Activated CD8-positive, alpha-beta memory T cell treated with anti-CD3 and anti-CD28 coated beads, Interleukin-2, amount 10 ng/mL, durations not matched to agents 7 days and 5 days (primary cell): ENCODE measurements at places on chromosomes 5 and 9. TPM values are rescaled to one million over a fixed set of nuclear protein-coding genes. Genes with fewer than 3 reads are reported as not detected.

GRCh38 chr9:126399789-126400188 is 73.2 kb downstream of the MVB12B start:
- DNase-seq = no peak

GRCh38 chr9:69192214-69192613 is 18.1 kb downstream of the TJP2 start:
- DNase-seq = no peak

DNA sequence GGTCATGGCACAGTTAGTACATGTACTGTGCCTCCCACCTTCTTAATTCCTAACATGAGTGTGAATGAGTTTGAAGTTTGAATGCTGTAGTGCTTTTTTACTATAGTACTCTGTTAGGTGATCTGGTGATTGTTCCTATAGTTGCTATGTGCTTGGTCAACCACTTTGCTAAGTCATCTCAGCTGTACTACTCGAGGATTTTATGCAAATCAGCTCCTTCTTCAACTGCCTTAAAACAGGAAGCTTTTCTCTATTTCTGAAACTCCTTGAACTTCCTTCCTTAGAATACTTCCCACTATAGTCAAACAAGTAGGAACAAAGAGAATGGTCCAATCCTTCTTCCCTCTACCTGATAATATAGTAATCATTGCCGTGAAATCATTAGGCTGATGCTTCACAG is 219.6 kb downstream of the CTNND2 start:
- no peak for DNase-seq

GRCh38 chr5:142280066-142281007 is 44.5 kb downstream of the SPRY4 start:
- DNase-seq = no peak

GRCh38 chr9:36632892-36633291 is 60.2 kb downstream of the MELK start:
- no peak for DNase-seq

The MACIR gene
- 6.4 TPM for total RNA-seq

GRCh38 chr5:52015760-52016159 is 632.5 kb downstream of the ISL1 start:
- no peak for DNase-seq

DNA sequence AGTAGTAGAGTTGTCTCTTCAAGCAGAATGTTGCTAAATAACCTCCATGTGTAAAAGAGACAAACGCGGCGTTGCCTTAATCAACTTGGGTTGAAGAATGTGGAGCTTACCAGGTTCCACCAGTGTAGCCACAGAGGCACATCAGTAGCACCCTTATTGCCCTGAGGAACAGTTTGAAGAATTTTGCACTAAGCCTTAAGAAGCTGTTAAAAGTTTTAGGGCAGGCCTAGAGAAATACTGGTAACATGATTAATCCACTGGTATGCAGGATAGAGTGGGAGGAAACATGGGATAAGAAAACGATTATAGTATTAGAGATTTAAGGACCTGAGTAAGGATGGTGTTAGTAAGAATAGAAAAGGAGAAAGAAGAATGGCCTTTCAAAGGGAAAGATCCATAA is 100.6 kb downstream of the ZCCHC7 start:
- DNase-seq = no peak

DNA sequence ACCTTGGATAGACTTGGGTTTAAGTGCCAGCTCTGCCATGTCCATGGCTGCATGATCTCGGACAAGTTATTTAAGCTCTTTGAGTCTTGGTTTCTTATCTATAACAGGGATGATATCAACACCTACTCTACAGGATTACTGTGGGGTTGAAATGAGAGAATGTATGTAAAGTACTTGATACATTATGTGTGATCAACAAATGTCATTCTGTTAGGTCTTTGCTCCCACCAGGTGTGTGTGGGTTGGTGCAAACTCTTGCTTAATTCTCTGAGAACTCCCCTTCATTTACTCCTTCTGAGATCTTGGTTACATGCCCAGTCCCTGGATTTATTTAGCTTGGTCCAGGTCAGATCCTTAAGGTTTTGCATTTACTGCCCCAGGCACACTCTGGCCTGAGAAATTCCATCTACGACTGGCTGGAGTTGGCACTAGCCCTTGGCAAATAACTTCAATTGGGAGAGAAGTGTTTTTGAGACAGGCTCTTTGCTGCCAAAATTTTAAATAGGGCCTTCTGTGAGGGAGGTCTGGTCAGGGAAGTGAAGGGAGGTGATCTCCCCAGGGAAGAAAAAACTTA is 63.5 kb upstream of the KLF9 start:
- no peak for DNase-seq
